ENCODE measurements at places on chromosomes 5 and 9.

GRCh38 chr9:127244609-127245601 is 19.7 kb upstream of the GARNL3 start:
- DNase-seq = peak; percentile 90

GRCh38 chr9:34114436-34114835 is 12.1 kb downstream of the DCAF12 start:
- DNase-seq = no peak

- peak; percentile 53 for DNase-seq
Observed at GRCh38 chr5:14806456-14806855, 65.1 kb downstream of the ANKH start.

- peak; percentile 14 for DNase-seq
Observed at GRCh38 chr5:121630402-121630801, 221.3 kb upstream of the FTMT start.

DNA sequence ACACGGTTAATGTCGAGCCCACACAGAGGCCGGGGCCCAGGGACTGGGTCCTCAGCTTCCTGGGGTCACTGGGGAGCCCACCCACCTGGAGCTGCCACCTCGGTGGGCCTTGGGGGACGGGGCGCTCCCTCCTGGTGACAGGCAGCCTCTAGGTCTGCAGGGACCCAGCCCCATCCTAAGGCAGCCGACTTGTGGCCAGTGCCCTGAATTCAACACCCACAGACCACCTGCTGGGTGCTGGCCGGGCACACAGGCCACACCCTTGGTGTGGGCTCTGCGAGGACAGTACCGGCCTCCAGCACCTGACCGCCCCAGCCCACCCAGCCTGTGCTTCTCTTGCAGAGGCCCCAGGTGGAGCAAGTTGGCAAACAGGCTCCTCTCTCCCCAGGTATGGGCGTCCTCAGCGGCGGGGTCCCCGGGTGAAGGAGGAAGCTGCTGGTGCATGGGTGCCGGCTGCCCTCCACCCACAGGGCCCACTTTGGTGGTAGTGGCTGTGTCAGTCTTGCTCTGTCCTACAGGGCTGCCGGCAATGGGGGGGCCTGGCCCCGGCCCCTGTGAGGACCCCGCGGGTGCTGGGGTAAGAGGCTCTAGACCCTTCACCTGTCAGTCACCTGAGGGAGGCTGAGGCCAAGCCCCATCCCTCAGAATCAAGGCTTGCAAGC is 8.3 kb downstream of the ENTPD8 start:
- no peak for DNase-seq

DNA sequence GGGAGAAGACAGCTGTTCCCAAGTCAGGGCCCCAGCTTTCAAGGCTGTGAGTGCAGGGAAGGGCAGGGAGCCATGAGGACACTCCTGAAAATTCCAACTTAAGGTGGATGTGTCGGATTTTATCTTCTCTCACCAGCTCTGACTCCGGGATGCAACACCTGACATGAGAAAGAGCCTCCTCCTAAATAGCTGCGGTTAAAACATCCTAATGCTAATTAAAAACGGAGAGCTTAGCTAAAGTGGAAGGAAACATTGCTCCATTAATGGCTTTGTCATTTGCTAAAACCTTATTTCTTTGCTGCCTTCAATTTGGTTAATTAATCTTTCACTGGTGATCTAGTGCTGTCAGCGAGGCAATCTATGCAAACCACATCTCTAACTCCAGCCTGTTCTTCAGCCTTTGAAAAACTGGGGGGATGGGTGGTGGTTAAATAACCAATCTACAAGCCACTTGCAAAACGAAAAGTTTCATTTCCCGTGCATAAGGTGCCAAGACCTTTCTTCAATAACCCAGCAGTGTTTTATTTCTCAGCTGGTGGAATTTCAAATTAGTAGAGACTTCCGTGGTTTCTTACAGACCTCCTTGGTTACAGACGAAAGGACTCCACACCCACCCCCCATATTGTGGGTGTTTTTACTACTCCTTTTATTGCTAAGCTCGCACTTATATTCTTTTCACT is 379.6 kb downstream of the MLLT3 start:
- no peak for DNase-seq

- peak; percentile 76 for DNase-seq
Observed at GRCh38 chr9:76451234-76451633, 7.7 kb upstream of the GCNT1 start.

GRCh38 chr5:32331217-32331934 is 18.6 kb upstream of the MTMR12 start:
- no peak for DNase-seq

- no peak for DNase-seq
Observed at GRCh38 chr5:90987726-90988125, 395.4 kb downstream of the ARRDC3 start.

DNA sequence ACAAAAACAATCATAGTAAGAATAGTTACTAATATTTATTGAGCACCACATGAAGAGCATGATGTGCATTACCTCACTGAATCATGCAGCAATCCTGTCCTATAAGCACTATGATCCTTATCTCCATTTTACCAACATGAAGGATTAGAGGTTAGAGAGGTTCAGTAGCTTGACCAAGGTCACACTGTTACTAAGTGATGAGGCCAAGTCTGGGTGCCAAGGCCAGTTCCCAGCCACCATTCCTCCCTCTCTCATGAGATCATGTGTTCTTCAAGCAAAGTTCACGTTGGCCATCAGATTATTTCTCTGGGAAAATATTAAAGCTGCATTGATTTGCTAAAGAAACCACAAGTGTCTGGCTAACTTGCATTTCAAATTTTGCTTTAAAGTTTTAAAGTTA is 31.0 kb downstream of the PDE8B start:
- no peak for DNase-seq

DNA sequence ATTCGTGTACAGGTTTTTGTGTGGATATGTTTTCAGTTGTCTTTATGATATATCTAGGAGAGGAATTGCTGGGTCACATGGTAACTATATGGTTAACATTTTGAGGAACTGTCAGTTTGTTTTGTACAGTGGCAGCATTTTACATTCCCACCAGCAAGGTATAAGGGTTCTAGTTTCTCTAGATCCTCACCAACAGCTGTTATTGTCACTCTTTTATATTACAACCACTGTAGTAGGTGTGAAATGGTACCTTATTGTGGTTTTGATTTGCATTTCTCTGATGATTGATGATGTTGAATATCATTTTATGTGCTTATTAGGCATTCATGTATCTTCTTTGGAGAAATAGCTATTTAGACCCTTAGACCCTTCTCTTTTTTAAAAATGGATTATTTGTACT is 82.9 kb downstream of the CCDC171 start:
- DNase-seq = no peak

GRCh38 chr9:7780261-7780988 is 19.2 kb downstream of the DMAC1 start:
- no peak for DNase-seq

DNA sequence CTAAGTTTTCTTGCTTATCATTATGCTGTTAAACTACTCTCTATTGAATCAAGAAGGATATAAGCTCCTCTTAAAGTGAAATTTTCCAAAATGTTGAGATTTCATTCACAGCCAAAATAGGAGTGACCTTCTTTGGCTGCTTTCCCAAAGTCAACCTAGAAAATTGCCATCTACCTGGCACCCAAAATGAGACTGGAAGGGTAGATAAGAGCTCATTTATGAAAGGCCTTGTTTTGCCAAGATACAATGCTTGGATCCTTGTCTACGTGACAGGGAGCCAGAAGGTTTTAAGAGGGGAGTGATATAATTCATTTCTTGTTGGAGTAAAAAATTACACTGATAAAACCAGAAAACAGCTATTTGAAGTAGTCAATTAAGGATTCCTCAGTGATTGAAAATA is 287.1 kb downstream of the IZUMO3 start:
- no peak for DNase-seq

- DNase-seq = peak; percentile 69
Observed at GRCh38 chr5:59525957-59526356, 367.6 kb downstream of the PDE4D start.

GRCh38 chr9:109451311-109452025 is 46.6 kb downstream of the PTPN3 start:
- no peak for DNase-seq

DNA sequence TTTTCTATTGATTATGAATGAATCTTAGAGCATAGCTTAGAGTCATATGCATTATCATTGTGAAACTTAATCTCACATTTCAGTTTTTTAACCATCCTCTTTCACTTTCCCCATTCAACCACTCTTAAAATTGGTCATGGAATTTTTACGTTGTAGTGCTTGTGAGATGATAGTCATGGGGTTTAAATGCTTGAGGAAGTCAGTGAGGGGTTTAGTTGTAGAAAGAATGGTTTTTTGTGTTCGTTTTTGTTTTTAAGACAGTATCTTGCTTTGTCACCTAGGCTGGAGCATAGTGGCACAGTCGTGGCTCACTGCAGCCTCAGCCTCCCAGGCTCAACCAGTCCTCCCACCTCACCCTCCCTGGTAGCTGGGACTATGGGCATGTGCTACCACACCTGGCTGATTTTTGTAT is 19.6 kb downstream of the UGCG start:
- DNase-seq = no peak

- DNase-seq = no peak
Observed at GRCh38 chr5:68823301-68823700, 270.5 kb upstream of the SLC30A5 start.

GRCh38 chr9:84781931-84782866 is 112.7 kb downstream of the NTRK2 start:
- peak; percentile 1 for DNase-seq

DNA sequence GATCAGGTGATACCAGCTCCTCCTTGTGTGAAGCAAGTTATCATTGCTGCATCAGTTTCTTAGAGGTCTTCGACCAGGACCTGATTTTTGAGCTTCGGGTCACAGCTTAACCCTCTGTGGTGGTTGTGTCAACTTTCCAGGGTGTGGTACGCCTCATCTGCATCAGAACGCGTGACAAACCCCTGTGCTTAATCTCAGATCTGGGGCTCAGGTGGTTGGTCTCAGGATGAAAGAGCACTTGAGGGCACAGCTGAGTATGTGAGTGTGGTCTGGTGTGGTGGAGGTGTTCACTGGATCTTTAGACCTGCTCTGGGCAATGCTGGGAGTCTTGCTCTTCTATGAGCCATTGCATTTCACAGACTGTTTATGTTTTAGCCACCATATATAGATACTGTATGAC is 64.1 kb downstream of the OSTF1 start:
- DNase-seq = no peak

- DNase-seq = no peak
Observed at GRCh38 chr9:89363311-89363670, 45.0 kb downstream of the SECISBP2 start.

GRCh38 chr5:72238712-72239445 is 81.2 kb downstream of the MRPS27 start:
- DNase-seq = no peak

- DNase-seq = no peak
Observed at GRCh38 chr9:98226957-98227356, 28.5 kb downstream of the TBC1D2 start.

GRCh38 chr9:95746408-95747180 is 128.9 kb upstream of the ERCC6L2 start:
- DNase-seq = no peak

- DNase-seq = no peak
Observed at GRCh38 chr5:130068988-130069387, 164.7 kb downstream of the CHSY3 start.

GRCh38 chr9:14136646-14137370 is 177.1 kb downstream of the NFIB start:
- DNase-seq = no peak

- DNase-seq = no peak
Observed at GRCh38 chr5:1255081-1255561, 29.9 kb downstream of the SLC6A18 start.

- no peak for DNase-seq
Observed at GRCh38 chr9:136712690-136713544, 545 bp downstream of the DIPK1B start.

GRCh38 chr5:14745753-14746152 is 81.2 kb downstream of the OTULIN start:
- DNase-seq = no peak

- no peak for DNase-seq
Observed at GRCh38 chr9:27487128-27487640, 36.9 kb upstream of the IFNK start.

- no peak for DNase-seq
Observed at GRCh38 chr5:149550268-149550583, 1.0 kb downstream of the CSNK1A1 start.

DNA sequence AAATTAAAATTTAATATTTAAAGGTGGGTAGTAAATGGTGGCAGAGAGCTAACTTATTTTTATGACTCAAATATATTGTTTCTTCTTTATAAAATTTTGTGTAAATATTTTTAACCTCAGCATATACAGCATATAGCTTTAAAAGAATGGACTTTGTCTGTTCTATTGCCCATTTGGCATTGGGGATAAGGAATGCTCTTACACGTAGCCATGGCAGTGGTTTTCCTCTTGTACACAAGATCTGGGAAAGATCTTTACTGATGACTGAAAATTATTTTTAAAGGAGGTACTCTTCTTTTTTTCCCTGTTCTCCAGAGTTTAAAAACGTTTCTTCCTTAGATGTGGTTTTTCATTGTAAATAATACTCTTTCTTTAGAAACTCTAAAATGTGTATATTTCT is 75.0 kb downstream of the PBX3 start:
- DNase-seq = no peak

DNA sequence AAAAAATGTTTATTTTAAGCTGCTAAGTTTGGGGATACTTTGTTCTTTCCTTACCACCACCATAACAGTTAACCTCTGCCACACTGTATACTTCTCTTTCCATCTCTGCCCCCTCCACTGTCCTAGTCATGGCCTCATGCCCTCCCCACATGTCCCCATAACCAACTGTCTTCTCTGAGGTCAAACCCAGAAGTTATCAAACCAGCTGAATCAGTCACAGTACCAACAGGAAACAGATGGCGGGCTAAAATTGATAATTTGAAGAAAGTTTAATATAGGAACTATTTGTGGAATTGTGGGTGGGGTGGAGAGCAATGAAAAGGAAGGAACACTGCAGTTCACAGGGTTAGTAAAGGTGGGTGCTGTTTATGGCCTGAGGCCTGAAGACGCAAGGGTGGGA is 5.7 kb upstream of the DCTN4 start:
- DNase-seq = no peak

GRCh38 chr5:169006842-169007790 is 293.8 kb downstream of the SLIT3 start:
- DNase-seq = peak; percentile 57

GRCh38 chr5:172185096-172185461 is 2.9 kb downstream of the STK10 start:
- DNase-seq = no peak

GRCh38 chr5:54234304-54234933 is 76.0 kb downstream of the ARL15 start:
- DNase-seq = peak; percentile 50

- DNase-seq = no peak
Observed at GRCh38 chr5:36777105-36777757, 99.3 kb upstream of the NIPBL start.

DNA sequence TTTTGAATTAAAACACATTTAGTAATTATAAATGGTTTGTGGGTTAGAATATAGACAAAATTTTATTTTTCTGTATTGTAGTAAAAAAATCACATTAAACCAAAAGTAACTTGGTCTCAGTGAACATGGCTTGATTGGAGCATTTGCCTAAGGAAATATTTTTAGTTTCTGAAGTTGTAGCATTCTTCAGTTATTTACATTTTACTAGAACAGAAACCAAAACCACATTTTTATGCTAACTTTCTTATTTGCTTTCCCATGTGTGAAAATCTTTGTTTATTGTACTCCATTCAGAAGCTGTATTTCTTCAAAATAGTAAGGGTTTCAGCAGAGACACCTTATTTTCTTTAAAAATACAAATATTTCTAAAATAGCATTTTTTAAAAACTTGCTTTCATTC is 129.9 kb downstream of the SGCD start:
- no peak for DNase-seq

Measured in kidney glomerular epithelial cell (primary cell).